ENCODE measurements at places on chromosomes 6 and 20.

GRCh38 chr6:138521790-138522189 is 22.5 kb upstream of the NHSL1 start:
- DNase-seq = no peak

DNA sequence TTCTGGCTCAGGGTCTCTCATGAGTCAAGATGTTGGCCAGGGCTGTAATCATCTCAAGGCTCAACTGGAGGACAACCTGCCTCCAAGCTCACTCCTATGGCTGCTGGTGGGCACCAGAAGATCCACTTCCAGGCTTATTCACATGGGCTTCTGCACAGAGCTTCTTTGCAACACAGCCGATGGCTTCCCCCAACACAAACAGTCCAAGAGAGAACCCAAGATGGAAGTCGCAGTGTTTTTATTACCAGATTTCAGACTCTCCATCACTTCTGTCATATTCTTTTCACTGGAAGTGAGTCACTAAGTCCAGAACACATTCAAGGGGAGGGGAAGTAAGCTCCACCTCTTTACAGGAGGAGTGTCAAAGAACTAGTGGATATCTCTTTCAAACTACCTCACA is 75.5 kb downstream of the CD164 start:
- DNase-seq = no peak

GRCh38 chr6:148405894-148406293 is 63.3 kb downstream of the SASH1 start:
- no peak for DNase-seq

- no peak for DNase-seq
Measured at GRCh38 chr6:162181741-162182401, 545.7 kb downstream of the PRKN start.

- no peak for DNase-seq
Measured at GRCh38 chr20:18909254-18909653, 95.7 kb downstream of the SCP2D1 start.

DNA sequence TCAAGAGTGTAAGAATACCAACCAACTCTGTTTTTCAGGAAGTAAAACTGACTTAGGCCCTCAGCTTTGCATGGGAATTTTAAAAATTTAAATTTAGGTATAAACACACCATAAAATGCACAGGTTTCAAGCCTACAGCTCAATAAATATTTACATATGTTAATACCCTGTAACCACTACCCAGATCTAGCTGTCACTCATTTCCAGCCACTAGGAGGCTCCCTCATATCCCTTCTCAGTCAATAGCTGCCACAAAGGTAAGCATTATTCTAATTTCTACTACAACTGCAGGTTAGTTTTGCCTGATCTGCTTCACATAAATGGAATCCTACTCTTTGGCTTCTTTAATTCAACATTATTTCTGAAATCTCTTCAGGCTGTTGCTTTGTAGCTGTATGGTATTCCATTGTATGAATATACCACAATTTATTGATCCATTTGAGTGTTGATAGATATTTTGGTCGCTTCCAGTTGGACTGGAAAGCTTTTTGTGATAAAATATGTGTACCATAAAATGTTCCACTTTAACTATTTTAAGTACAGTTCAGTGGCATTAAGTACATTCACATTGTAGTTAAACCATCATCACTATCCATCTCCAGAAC is 32.5 kb upstream of the MEI4 start:
- no peak for DNase-seq

GRCh38 chr6:144395014-144395413 is 109.9 kb downstream of the UTRN start:
- no peak for DNase-seq

DNA sequence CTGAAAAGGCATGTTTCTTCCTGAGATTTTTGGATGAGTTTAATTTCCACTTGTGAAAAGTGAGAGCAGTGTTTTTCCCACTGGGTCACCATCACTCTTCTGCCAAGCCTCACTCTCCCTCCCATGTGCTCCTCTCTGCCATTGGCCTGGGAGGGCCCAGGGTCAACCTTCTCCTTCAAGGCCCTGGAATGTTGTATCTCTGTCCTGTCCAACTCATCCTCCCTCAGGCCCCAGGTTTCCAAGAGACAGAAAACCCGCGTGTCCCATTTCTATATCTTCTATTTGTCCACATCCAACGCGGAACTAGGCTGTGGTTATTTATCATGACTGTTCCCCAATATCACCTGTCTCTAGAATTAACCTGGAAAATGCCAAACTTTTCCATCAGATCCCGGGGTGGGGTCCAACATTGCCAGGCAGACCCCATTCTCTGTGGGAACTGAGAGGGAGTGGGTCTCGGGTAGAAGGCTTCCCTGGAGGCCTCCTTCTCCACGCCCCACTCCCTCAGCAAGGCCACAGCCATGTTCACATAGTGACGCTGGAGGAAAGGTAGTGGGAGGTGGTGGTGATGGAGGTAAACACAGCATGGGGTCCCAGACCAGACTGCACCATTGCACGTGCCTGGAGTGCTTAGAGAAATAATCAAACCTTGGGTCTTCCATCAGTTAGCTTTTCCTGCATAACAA is 173.5 kb downstream of the SCP2D1 start:
- DNase-seq = no peak
